ENCODE measurements at places on chromosomes 4 and X.

GRCh38 chr4:176189891-176190795 lies 5.2 kb downstream of the SPATA4 start:
- no peak for DNase-seq

GRCh38 chr4:147543034-147543433 lies 62.1 kb downstream of the EDNRA start:
- DNase-seq: no peak

GRCh38 chr4:20086067-20086798 lies 165.5 kb upstream of the SLIT2 start:
- no peak for DNase-seq

GRCh38 chr4:105207386-105207785 lies 60.7 kb downstream of the TET2 start:
- no peak for DNase-seq

GRCh38 chr4:81673961-81674360 lies 202.3 kb upstream of the RASGEF1B start:
- DNase-seq: no peak

GRCh38 chrX:132331000-132331399 lies 111.8 kb upstream of the RAP2C start:
- no peak for DNase-seq

DNA sequence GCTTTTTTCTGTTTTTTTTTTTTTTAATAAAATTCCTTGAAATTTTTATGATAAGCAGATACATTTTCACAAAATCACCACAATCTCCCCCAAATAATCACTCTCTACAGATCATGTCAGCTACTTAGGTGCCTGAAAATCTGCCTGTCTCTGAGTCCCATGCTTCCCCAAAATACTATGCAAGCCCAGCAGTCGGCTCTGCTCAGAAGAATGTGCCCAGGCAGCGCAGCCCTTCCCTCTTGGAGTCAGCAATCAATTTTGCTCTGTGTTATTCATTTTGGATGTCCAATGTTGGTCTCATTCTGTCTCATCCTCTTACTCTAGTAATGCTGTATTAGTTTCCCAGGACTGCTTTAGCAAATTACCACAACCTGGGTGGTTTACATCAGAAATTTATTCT lies 24.9 kb upstream of the C1QTNF7 start:
- DNase-seq: no peak

DNA sequence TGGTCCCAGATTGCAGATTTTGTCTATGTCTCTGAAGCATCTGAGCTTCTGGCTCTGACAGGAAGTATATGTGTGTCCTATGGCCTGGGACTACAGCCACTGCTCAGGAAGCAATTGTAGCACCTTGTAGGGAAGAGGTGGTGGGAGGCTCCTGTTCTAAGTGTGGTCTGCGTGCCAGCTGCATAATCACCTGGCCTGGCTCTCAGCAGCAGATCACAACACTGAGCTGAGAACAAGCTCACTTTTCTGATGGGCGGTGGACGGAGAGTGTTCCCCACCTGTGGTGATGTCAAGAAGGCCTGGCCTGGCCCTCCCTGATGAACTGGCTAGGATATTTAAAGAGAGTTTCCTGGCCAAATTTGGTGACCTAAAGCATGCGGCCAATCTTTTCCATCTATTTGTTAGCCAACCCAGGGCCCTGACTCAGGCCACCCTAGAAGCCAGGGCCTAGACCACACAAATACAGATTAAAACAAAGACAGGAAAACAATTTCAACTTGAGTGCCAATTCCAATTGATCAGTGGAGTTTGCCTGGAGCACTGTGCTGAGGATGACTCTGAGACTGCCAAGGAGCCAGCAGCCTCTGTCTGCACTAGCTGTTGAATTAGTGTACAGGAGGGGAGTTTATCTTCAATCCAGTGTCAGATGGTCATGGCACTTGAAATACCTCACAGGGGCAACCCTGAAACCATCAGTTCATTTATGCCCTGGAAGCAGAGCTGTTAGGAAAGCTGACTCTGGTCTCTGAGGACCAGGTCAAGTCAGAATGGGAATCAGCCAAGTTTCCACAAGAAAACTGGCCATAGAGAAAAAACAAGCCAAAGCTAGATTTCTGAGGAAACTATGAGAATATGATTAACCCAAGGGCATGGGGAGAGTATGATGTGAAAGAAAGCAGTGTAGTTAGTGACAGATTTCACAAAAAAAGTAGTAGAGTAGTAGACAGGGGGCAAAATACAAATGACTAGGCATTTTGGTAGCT lies 47.4 kb downstream of the PRDM5 start:
- no peak for DNase-seq

GRCh38 chr4:33334416-33334815 lies 2614.2 kb downstream of the PCDH7 start:
- no peak for DNase-seq

GRCh38 chr4:75745161-75745560 lies 20.8 kb downstream of the USO1 start:
- DNase-seq: no peak

- DNase-seq: no peak
These were observed 44.5 kb upstream of the IL21 start for GRCh38 chr4:122665161-122665929.

DNA sequence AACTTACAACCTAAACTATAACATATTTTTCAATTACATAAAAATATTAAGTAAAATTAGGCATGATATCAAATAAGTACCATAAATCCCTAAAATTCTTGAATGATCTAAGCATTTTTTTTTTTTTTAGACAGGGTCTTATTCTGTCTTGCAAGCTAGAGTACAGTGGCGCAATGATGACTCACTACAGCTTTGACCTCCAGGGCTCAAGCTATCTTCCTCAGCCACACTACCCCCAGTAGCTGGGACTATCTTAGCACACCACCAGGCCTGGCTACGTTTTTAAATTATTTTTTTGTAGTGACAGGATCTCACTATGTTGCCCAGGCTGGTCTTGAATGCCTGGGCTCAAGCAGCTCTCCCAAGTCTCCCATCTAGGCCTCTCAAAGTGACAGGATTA lies 1042.3 kb downstream of the FSTL5 start:
- DNase-seq: no peak

GRCh38 chrX:623599-624315 lies 6.8 kb upstream of the SHOX start:
- DNase-seq: no peak

GRCh38 chr4:78057600-78058550 lies 752 bp downstream of the FRAS1 start:
- no peak for DNase-seq

GRCh38 chr4:69330345-69331047 lies 50.2 kb downstream of the UGT2B28 start:
- DNase-seq: no peak

DNA sequence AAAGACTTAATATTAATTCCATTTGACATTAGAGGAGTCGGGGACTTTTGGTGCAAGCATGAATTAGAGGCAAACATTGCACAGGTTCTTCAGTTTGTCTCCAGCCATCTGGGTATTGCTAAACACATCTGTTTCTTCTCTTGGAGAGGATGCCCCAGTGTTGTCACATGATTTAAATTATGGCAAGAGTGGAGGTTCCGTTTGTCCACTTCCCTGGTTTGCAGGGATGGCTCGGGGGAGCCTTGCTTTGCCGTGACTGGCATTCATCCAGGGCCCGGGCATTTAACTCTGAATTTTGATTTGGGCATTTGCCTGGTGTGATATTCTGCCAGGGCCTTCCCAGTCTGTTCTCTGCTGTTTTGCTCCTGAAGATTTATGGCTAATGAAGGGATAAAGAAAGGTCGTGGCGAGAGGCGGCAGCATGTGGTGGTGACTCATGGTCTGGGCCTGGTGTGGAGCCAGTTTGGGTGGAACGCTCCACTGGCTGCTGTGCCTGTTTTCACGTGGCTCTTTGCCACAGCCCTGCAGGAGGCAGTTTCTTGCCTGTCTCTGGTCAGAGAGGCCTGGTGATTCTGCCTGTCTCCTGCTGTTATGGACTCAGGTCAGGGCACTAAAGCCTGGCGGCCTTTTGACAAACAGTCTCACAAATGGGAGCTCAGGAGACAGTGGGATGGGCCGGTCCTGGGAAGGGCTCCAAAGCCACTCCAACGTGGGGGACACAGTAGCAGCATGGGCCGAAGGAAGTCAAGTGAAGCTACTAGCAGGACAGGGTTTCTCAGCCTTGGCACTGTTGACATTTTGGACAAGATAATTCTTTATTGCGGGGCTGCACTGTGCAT lies 99.4 kb upstream of the PGRMC2 start:
- no peak for DNase-seq

GRCh38 chr4:99463566-99463965 lies 28.4 kb upstream of the ADH7 start:
- DNase-seq: no peak

DNA sequence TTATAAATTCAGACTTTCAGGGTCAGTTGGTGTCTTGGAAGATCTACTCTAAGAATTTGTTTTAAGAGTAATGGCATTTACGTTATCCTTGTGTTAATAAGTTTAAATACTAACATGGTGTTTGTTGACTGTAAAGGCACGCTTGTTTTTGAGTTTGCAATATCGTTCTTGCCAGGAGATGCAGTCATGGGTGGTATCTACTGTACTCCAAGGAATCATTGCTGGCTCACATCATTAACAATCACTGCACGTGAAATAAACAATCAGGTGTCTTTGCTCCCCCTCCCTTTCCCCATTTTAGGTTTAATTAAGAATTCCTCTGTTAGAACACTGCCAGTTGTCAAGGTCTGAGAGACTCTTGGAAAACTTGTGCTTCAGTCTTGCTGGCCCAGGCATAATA lies 1.6 kb downstream of the HHIP start:
- DNase-seq: no peak

GRCh38 chrX:54048412-54048811 lies 4.1 kb upstream of the PHF8 start:
- DNase-seq: no peak

GRCh38 chrX:139889760-139890159 lies 43.1 kb downstream of the ATP11C start:
- no peak for DNase-seq

DNA sequence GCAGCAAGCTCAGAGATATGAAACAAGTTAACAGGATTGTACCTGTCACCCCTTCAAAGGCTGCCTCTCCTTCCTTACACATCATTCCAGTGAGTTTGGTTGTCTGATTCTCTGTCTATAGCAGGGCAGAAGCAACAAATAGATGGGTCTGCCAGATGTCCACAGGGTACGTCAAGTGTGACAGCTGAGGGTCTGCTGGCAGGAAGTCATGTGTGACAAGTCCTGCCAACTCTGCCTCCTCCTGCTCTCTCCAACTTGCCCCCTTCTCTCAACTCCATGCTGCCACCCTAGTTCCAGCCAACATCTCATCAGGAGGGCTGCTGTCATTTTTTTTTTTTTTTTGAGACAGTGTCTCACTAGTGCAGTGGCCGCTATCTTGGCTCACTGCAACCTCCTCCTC lies 109.2 kb downstream of the NSUN7 start:
- no peak for DNase-seq

- no peak for DNase-seq
These were observed 102.6 kb downstream of the UNC5C start for GRCh38 chr4:95446173-95446572.

DNA sequence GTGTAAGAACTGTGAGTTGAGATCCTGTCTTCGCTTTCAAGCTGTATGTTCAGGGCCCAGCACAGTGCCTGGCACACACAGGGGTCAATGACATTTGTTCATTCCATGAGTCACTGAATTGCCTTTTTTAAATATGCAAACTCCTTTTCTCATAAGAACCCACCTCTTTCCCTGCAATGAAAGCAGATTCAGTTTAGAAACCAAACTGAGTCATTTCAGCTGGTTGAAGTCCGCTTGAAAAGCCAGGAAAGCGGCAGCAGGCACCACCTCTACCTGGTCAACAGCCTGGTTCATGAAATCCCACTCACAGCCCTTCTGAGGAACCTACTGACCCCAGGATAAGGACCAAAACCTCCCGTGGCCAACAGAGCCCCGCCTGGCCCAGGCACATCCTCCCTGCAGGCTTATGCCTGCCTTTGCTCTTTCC lies 4.5 kb upstream of the C1QTNF7 start:
- no peak for DNase-seq

GRCh38 chr4:31343061-31343460 lies 622.9 kb downstream of the PCDH7 start:
- DNase-seq: no peak

DNA sequence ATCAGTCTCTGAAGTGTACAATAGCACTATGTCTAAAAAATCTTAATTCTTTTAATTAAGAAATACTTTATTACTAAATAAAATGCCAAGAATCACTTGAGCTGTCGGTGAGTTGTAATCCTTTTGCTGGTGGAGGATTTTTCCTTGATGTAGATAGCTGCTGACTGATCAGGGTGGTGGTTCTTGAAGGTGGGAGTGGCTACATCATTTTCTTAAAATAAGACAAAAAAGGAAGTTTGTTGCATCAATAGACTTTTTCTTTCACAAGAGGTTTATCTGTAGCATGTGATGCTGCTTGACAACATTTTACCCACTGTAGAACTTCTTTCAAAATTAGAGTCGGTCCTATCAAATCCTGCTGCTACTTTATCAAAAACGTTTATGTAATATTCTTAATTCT lies 68.8 kb upstream of the ZC4H2 start:
- no peak for DNase-seq

- no peak for DNase-seq
These were observed 1.3 kb downstream of the CNGA1 start for GRCh38 chr4:48015216-48015615.

DNA sequence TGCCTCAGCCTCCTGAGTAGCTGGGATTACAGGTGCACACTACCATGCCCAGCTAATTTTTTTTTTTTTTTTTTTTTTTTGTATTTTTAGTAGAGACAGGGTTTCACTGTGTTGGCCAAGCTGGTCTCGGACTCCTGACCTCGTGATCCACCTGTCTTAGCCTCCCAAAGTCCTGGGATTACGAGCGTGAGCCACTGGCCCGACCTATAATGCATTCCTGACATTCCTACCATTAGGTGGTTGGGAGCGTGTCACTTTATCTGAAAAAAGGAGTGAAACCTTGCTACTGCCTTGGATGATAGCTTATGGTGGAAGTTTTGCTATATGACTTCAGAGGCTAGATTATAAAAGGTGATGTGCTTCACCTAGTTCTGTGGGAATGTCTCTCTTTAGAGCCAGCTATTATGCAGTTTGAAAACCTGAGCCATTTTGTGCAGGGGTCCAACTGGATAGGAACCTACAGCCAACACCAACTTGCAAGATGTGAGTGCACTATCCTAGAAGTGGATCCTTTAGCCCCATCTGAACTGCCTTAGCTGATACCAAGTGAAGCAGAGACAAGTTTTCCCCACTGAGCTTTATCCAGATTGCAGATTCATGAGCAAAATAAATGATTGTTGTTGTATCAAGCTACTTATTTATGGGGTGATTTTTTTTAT lies 29.8 kb upstream of the EMCN start:
- no peak for DNase-seq

DNA sequence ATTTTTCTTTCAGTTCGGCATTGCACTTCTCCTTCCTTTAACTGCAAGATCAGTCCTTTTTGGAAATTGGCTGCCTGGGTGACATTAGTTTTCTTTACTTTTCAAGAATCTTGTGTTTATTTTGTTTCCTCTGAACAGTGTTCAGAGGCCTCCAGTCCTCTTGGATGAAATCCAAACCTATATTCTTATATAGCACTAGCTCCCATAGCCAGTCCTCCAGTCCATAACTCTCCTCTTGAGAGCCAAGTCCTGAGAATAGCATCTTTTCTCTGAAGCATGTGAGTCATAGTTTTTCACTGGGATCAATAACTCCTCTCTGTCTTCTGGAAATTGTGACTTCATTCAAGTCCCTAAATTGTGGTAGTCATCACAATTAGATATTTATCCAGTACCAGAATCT lies 357.5 kb downstream of the RAPGEF2 start:
- no peak for DNase-seq

GRCh38 chrX:2707334-2707760 lies 16.3 kb downstream of the CD99 start:
- DNase-seq: no peak
